ENCODE measurements at places on chromosomes 6 and 20. TPM values are rescaled to one million over a fixed set of nuclear protein-coding genes. Genes with fewer than 3 reads are reported as not detected.

CDH4 gene
- not detected for total RNA-seq

LHFPL5 gene
- not detected for total RNA-seq

EFCAB8 gene
- total RNA-seq, result not detected

FRK gene
- total RNA-seq, result 12.1 TPM

LY6G6F gene
- total RNA-seq, result not detected

ERVFRD-1 gene
- not detected for total RNA-seq

PCSK2 gene
- total RNA-seq, result 0.18 TPM

DEF6 gene
- 38.0 TPM for total RNA-seq

RGS17 gene
- 0.19 TPM for total RNA-seq

FLOT1 gene
- 46.7 TPM for total RNA-seq

SUMO4 gene
- not detected for total RNA-seq

SNAI1 gene
- total RNA-seq, result 1.3 TPM

DNA sequence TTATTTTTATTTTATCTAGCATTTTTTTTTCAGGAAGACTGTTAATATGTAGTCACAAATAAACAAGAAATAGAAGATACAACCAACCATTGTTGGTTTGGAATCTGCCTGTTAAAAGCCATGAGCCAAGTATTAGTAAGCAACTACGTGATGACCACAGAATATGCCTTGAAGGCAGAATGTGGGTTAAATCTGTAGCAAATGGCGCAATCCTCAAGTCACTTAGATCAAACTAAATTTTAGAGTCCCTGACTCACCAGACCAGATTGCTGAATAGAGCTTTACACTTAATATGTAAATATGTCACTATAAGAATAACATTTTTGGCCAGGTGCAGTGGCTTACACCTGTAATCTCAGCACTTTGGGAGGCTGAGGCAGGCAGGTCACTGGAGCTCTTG, 800.1 kb upstream of the CITED2 start:
- H3K4me3 ChIP-seq, result no peak overlapping the region
- no peaks in the 10 kb centered on the region for H3K27me3 ChIP-seq
- H3K36me3 ChIP-seq, result no peaks in the 10 kb centered on the region
- no peak for DNase-seq
- no peaks in the 10 kb centered on the region for H3K4me1 ChIP-seq

GRCh38 chr6:121759370-121759769, 323.9 kb downstream of the GJA1 start:
- no peak overlapping the region for H3K4me3 ChIP-seq
- peaks cover 14% of the 10 kb centered on the region for H3K4me1 ChIP-seq
- H3K27ac ChIP-seq, result no peak overlapping the region
- no peak for DNase-seq
- H3K36me3 ChIP-seq, result no peaks in the 10 kb centered on the region

- no peak for DNase-seq
- no peak overlapping the region for H3K27ac ChIP-seq
- no peaks in the 10 kb centered on the region for H3K36me3 ChIP-seq
- no peak overlapping the region for H3K4me3 ChIP-seq
Measured at GRCh38 chr6:154236646-154237301, 119.8 kb downstream of the IPCEF1 start.

DNA sequence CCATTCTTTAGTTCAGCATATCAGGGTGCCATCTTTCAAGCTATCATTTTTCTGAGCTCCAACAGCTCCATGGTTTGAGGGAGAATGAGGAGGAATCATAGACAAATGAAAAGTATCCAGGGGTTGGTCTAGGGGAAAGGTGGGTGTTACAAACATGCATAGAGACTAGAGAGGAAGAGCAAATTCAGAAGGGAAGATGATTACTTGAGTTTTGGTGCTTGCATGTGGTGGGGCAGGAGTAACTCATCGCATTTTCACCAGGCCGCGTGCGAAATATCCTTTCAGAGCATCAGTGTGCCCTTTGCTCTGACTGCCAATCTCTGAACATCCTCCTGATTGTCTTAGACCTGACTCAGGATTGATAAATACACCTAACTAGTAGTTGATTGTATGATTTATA, 7.7 kb upstream of the BICRAL start:
- no peaks in the 10 kb centered on the region for H3K36me3 ChIP-seq
- H3K27me3 ChIP-seq, result no peaks in the 10 kb centered on the region
- H3K27ac ChIP-seq, result peak overlapping the region; percentile 43

GRCh38 chr6:80250391-80250997, 144.0 kb downstream of the BCKDHB start:
- H3K36me3 ChIP-seq, result no peaks in the 10 kb centered on the region
- H3K4me3 ChIP-seq, result no peak overlapping the region
- no peak for DNase-seq
- H3K4me1 ChIP-seq, result no peaks in the 10 kb centered on the region
- no peaks in the 10 kb centered on the region for H3K27me3 ChIP-seq
- no peak overlapping the region for H3K27ac ChIP-seq

DNA sequence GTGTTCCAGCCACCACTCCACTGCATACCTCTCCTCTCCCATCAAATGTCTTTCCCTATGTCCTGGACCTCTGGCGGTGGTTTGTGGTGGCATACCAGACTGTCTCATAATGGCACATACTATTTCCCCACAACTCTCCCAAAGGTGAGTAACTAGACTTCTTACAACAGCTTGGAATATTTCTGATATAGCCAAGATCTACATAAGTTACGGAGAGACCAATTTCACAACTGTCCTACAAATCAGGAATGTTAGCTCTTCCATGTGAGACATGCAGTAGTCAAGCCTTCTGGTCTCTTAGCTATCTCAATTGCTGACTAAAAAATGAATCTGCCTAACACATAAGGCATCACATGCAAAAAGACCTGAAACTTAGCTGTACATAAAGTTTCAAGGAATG, 588.9 kb downstream of the RNF144B start:
- no peak overlapping the region for H3K4me3 ChIP-seq
- H3K4me1 ChIP-seq, result no peaks in the 10 kb centered on the region
- H3K36me3 ChIP-seq, result no peaks in the 10 kb centered on the region
- DNase-seq, result no peak

- no peaks in the 10 kb centered on the region for H3K4me1 ChIP-seq
- H3K27ac ChIP-seq, result no peak overlapping the region
- H3K36me3 ChIP-seq, result no peaks in the 10 kb centered on the region
- no peak overlapping the region for H3K4me3 ChIP-seq
Measured at GRCh38 chr6:89582669-89583325, 55.8 kb downstream of the LYRM2 start.

GRCh38 chr6:49384904-49385303, 78.1 kb downstream of the MMUT start:
- no peaks in the 10 kb centered on the region for H3K36me3 ChIP-seq
- H3K4me1 ChIP-seq, result no peaks in the 10 kb centered on the region
- no peak overlapping the region for H3K27ac ChIP-seq

DNA sequence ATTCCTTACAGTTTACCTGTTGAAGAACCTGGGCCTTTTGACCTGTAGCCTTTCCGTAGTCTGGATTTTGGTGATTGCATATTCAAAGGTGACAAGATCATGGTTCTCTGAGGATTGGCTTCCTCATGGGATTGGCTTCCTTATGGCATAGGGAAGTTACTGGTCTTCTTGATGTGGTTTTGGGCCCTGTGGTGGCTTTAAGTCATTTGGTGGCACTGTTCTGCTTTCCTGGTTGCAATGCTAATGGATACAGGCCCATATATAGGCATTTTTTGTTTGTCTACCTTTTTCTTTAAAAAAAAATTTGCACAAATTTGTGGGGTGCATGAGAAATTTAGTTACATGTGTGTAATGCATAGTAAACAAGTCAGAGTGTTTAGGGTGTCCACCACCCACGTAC, 185.7 kb downstream of the CDKAL1 start:
- no peaks in the 10 kb centered on the region for H3K36me3 ChIP-seq
- DNase-seq, result no peak

GRCh38 chr6:138225953-138226352, 7.7 kb upstream of the PBOV1 start:
- H3K27me3 ChIP-seq, result no peaks in the 10 kb centered on the region
- peaks cover 4% of the 10 kb centered on the region for H3K4me1 ChIP-seq
- no peak overlapping the region for H3K27ac ChIP-seq
- H3K36me3 ChIP-seq, result no peaks in the 10 kb centered on the region

DNA sequence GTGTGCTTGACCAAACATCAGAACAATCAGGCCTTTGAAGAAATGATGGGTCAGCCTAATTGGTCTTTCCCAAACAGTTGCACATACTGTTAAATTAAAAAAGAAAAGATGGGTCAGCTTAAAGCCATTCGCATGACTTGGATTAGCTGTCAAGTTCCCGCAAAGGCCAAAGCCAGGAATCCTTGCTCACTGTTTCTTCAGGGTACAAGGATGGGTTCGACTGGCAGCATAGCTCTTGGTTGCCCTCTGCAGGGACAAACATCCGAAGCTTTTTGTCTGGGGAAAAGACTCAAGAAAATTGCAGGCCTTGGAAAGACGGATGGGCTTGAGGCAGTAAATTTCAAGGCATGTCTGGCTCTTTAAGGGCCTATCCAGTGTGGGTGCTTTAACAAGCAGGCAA, 168.0 kb downstream of the HDGFL1 start:
- no peaks in the 10 kb centered on the region for H3K36me3 ChIP-seq
- H3K4me1 ChIP-seq, result no peaks in the 10 kb centered on the region
- no peak overlapping the region for H3K27ac ChIP-seq
- no peaks in the 10 kb centered on the region for H3K27me3 ChIP-seq

DNA sequence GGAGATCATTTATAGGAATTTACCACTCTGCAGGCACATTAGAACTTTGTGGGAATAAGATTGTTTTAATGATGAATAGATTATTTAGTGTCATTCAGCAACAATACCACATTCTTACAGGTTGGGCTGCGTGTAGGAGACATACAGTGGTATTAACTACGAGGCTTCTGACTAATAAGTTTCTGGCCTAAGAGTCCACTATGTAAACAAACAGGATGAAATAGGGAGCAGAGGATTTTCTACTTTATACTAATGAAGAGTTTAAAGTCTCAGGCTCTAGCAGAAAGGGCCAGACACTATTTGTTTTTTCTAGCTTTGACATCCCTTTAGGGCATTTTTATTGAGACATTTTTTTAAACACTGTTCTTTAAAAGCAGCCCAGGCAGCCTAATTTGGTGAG, 75.6 kb downstream of the SLC24A3 start:
- no peaks in the 10 kb centered on the region for H3K27me3 ChIP-seq
- H3K36me3 ChIP-seq, result no peaks in the 10 kb centered on the region
- H3K4me1 ChIP-seq, result peaks cover 37% of the 10 kb centered on the region
- H3K4me3 ChIP-seq, result no peak overlapping the region
- no peak overlapping the region for H3K27ac ChIP-seq
- DNase-seq, result no peak

All from esophagus squamous epithelium (tissue), 5 donors.